ENCODE measurements at places on chromosomes 16 and 17. TPM values are rescaled to one million over a fixed set of nuclear protein-coding genes. Genes with fewer than 3 reads are reported as not detected.

- DNase-seq: no peak
- no peak overlapping the region for H3K27ac ChIP-seq
- no peak overlapping the region for H3K4me3 ChIP-seq
- no peaks in the 10 kb centered on the region for H3K36me3 ChIP-seq
These were observed 26.9 kb downstream of the RGS9 start for GRCh38 chr17:65163990-65164495.

CEP295NL gene
- 1.3 TPM for total RNA-seq

- no peaks in the 10 kb centered on the region for H3K4me1 ChIP-seq
- H3K36me3 ChIP-seq: no peaks in the 10 kb centered on the region
- H3K4me3 ChIP-seq: no peak overlapping the region
- H3K27ac ChIP-seq: no peak overlapping the region
These were observed 7.6 kb downstream of the KRT24 start for GRCh38 chr17:40695874-40696472.

- H3K27me3 ChIP-seq: peaks cover 14% of the 10 kb centered on the region
- H3K36me3 ChIP-seq: peaks cover 15% of the 10 kb centered on the region
- peaks cover 55% of the 10 kb centered on the region for H3K4me1 ChIP-seq
These were observed 1.7 kb upstream of the RRAD start for GRCh38 chr16:66926961-66927436.

GRCh38 chr17:74904687-74905409 is 11.4 kb upstream of the FADS6 start:
- H3K27ac ChIP-seq: no peak overlapping the region
- peaks cover 32% of the 10 kb centered on the region for H3K27me3 ChIP-seq
- DNase-seq: no peak
- no peaks in the 10 kb centered on the region for H3K36me3 ChIP-seq
- no peaks in the 10 kb centered on the region for H3K4me1 ChIP-seq

DNAH3 gene
- 0.56 TPM for total RNA-seq

DNA sequence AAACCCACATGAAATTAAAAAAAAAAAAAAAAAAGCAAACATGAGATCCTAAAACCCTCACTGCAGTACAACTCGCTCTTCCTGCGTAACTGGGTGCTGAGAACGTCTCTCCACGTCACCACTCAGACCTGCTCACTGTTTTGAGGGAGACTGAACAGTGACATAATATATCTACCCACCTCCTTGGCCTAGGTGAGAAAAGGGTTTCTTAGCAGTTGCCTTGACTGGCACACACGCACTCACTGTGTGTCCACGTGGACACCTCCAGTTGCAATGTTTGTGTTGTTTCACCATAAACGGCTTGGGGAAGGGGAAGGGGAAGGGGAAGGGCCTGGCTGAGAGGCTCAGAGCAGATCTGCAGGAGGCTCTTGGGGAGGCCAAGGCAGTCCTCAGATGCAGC is 32.0 kb downstream of the FANCA start:
- no peak overlapping the region for H3K4me3 ChIP-seq
- no peaks in the 10 kb centered on the region for H3K36me3 ChIP-seq
- no peak for DNase-seq
- H3K27ac ChIP-seq: no peak overlapping the region
- H3K27me3 ChIP-seq: no peaks in the 10 kb centered on the region

KRTAP9-2 gene
- total RNA-seq: not detected

Data from heart right ventricle (tissue), 16 donors.